KG1 (cell line): ENCODE measurements at places on chromosomes 11 and 22.

DNA sequence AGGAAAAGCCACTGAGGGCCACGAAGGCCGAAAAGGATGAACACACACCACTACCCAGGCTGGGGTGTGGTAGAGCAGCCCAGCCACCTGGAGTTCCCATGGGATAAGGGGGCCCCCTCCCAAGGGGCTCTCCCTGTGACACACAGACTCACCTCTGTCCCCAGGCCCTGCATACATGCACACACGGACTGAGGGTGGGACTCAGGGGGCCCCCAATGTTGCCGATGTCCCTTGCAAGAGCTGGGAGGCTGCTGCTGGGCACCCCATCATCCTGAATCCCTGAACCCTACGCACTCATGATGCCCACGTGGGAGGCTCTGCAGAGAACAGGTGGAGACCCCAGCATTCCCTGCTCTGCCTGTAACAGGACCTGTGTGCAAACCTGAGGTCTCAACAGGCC lies 14.5 kb downstream of the SHANK2 start:
- no peak for DNase-seq

- DNase-seq, result no peak
Measured at GRCh38 chr11:12802418-12803085, 128.3 kb downstream of the TEAD1 start.

GRCh38 chr11:126507646-126508045 lies 152.2 kb downstream of the ST3GAL4 start:
- DNase-seq, result no peak

- no peak for DNase-seq
Measured at GRCh38 chr11:66973956-66974580, 1.0 kb upstream of the C11orf86 start.

DNA sequence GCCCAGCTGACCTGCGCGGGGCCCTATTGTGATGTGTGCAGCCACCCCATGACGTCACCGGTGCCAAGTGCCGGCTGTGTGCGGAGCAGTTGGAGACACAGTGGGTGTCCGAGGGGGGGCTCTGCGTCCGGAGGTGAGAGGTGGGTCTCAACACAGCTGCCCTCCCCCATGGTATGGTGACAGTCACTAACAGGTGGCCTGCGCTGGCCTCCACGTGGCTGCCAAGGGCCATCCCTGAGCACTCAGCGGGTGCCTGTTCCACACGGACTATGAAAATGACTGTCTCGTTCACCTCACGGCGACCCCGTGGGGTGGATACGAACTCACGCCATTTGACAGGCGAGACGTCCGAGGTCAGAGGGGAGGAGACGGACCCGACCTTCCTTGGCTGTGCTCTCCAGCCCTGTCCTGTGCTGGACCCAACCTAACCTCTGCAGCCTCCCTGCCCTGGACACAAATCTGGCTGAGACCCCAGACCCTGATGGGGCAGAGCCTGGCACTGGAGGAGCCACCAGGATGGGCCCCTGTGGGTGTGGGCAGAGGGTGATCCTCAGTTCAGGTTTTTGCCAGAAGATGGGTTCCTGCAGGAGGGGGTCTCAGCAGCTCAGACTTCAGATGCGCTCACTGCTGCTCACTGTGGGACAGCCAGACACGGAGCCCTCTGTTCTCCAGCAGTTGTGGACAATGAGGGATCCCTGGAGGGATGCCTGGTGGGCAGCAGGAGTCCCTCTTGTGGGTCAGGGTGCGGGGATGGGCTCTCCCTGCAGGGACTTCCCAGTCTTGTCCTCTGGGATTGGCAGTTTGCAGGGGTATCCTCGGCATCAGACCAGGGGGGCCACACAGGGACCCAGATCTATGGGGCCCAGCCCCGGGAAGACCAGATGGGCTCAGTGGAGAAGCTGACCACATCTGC lies 6.3 kb downstream of the HRAS start:
- DNase-seq, result no peak

DNA sequence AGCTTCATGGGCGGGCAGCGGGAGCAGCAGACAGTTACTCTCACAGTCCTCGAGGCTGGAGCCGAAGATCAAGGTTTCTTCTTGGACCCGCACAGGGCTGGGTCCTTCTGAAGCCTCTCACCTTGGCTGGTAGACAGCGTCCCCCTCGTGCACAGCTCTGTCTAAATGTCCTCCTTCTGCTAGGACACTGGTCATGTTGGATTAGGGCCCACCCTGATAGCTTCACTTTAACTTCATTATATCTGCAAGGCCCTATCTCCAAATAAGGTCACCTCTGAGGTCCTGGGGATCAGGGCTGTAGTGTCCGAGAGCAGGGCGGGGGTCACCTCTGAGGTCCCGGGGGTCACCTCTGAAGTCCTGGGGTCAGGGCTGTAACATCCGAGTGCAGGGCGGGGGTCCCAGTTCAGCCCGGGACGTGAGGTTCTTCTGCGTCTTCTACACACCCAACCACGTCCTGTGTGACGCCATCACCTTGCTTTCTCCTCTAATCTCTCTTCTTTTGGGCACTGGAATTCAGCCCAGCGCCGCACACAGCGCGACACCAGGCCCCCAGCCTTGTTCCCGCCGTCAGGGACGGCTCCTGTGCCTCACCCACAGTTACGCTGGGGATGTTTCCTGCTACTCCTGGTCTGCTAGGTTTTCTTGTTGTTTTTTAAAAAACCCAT lies 34.1 kb upstream of the TOLLIP start:
- no peak for DNase-seq

DNA sequence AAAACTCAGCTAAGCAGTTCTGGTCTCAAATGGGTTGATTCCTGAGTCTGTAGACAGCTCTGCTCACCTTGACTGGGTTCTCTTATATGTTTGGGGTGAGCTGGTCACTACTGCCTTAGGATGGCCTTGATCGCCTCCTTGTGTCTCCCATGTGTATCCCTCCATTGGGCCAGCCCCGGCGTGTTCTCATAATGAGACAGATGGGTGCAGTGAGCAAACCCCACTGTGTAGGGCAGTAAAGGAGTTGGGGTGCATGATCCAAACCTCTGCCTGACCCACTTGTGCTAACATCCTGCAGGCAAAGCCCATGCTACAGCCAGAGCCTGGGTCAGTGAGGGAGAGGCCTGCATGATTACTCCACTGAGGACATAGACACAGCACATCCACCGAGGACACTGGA lies 657.6 kb downstream of the BRD1 start:
- no peak for DNase-seq

GRCh38 chr11:102523189-102523570 lies 7.4 kb downstream of the MMP7 start:
- no peak for DNase-seq

DNA sequence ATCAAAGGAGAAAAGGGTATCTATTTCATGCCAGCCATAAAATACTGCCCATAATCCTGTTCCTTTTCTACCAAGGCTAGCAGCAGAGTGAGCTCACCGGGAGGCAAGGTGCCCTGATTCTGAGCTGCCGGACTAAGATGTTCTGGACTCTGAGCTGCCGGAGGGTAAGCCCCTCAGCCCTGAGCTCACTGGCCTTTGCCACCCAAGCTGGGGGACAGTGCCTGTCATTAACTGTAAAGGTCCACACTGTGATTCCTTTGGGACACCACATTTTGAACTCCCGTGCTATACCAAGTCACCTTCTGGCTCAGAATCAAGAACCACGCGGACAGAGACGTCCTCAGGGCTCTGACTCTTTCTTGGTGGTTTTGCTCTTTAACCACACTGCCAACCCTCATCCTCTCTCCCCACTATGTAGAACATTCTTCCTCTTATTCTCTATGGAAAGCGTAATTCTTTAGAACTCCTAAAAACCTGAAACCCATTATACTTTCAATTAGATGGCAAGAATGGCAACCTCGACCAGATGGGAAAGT lies 88.4 kb upstream of the BID start:
- no peak for DNase-seq

- DNase-seq, result no peak
Measured at GRCh38 chr22:43555561-43556515, 144.0 kb downstream of the MPPED1 start.

DNA sequence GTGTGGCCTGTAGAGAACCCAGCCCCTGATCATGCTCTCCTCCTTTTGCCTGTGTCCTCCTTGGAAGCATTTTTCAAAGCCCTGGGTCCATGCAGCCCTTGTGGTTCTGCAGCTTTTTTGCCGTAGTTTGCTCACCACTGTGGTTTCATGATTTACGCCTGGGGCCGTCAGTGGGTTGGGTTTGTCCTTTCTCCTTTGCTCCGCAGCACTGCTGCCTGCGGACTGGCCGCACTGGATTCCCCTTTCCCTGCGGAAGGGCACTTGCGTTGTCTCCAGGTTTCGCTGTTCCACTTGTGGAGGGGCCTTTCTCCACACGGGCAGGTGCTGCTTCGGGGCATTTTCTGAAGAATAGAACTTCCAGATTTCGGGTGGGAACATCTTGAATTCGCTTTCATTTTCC lies 1260.9 kb downstream of the BRD1 start:
- no peak for DNase-seq

DNA sequence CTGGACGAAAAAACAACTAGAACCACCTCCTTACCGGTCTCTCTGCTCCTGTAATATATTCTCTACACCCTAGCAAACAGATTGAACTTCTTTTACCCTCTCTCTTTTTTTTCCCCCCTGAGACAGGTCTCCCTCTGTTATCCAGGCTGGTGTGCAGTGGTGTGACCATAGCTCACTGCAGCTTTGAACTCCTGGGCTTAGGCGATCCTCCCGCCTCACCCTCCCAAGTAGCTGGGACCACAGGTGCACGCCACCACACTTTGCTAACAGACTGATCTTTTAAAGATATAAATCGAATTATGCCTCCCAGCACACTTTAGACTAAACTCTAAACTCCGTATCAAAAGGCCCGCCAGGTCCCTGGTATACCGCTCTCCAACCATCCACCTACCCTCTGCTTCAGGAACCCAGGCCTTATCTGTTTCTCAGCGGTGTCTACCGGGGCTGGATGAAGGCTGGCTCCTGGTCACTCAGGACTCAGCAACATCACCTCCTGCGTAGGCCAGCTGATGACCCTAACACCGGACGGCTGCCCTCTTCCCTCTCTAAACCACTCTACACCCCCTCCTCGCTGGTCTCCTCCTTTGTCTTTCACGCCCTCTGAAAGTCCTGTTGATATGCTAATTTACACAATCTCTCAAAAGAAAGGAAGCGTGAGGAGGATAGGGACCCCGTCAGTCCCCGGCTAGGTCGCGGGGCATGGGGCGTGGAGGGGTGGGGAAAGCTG lies 745 bp downstream of the C22orf39 start:
- DNase-seq, result no peak

GRCh38 chr22:32562401-32562800 lies 87.8 kb downstream of the FBXO7 start:
- DNase-seq, result no peak

DNA sequence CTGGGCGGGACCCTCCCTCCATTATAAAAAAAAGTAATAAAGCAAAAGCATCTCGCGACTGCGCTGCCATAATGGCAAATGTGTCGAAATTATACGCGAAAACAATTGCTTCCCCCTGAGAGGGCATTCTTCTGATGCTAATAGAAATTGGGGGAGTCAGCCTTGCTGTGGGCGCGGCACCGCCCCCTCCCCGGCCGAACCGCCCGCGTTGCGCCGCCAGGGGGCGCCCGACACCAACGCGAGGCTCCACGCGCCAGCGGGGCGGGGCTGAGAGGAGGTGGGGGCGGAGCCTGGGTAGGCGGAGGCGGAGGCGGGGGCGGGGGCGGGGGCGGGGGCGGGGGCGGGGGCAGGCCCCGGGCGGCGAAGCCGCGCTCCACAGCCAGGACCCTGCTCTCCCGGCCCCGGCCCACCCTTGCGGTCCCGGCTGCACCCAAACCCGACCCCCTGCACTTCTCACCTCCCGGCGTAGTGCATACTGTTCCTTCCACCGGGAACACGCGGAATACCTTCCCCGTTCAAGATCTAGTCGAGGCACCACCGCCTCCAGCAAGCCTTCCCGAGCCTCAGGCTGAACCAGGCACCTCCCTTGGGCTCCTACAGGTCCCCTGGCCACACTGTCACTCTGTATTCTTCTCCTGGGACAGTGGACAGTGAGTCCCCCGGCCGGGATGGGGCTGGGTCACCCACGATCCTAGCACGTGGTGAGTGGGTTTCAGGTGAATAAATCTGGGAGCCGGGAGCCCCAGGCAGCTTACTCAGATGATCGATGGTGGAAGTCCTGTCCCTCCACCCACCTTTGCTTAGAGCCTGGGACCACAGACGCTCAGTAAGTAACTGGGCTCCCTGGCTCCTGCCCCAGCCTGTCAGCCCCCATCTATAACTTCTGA lies 15.5 kb upstream of the UPK3A start:
- DNase-seq, result peak; percentile 76

GRCh38 chr11:66318600-66318970 lies 1.7 kb upstream of the CD248 start:
- no peak for DNase-seq

GRCh38 chr11:25562417-25562816 lies 769.5 kb upstream of the ANO3 start:
- DNase-seq, result no peak

GRCh38 chr22:50536226-50536625 lies 6.4 kb upstream of the TYMP start:
- DNase-seq, result no peak

- DNase-seq, result no peak
Measured at GRCh38 chr11:10087186-10087922, 206.7 kb downstream of the SBF2 start.

GRCh38 chr11:92929246-92929645 lies 40.2 kb upstream of the MTNR1B start:
- DNase-seq, result no peak

DNA sequence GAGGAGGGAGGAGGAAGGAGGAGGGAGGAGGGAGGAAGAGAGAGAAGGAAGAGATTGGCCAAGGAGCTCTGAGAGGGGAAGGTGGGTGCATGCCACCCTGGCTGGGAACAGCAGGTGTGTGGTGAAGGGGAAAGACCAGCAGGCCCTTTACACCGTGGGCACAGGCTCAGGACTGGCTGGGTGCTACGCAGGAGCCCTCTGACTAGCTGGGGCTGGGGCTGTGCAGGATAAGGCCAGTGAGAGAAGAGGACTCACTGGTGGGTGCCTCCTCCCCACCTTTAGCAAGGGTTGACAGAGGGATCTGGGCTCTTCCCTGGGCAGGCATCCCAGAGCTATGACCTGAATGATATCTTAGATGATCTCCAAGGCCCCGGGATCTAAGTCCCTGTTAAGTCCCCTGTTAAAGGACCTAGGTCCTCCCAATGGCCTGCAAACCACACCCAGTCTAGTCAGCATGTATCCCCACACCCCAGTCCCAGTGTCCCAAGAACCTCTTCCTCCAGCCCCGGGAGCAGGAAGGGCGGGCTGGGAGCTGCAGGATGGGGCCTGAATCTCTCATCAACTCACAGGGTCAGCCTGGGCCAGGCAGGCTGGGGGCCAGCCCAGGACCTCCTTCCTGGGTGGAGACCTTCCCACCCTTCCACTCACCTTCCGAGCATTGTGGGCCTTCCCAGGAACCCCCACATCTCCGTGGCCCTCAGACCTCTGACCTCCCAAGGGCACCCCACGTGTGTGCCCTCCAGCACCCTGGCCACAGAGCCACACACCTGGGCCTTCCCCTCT lies 55.4 kb downstream of the CDKN1C start:
- DNase-seq, result no peak
